ENCODE measurements at places on chromosomes 1 and 21.

DNA sequence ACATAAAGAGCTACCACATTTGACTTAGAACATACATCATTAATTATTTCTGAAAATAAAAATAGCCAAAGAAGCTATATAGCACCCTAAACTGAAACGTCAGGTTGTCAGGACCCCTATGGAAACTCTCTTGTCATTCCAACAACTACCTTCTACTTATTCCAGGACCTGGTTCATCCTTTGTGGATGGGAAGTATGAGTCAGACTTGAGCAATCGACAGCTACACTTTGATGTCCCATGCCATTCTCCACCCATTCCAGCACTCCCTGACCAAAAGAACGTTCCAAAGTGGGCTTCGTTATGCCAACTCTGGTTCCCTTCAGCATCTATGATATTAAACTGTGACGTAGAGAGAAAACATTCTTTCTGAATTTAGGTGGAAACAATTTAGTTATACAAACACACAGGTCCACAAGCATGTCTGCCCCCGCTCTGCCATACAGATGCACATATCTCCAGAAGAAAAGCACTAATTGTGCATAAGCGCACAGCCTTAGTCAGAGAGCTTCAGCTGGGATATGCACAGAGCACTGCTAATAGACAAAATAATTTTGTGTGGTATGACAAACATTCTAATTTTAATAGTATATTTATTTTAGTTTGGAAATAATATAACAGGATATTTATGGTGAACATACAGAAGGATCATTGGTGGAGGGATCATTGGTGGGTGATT, 723.1 kb upstream of the B3GALT2 start:
- DNase-seq, result no peak

- DNase-seq, result peak; percentile 52
These were observed 251.6 kb downstream of the AKT3 start for GRCh38 chr1:243598433-243598832.

GRCh38 chr1:94949681-94950661, 23.1 kb upstream of the CNN3 start:
- DNase-seq, result peak; percentile 26

DNA sequence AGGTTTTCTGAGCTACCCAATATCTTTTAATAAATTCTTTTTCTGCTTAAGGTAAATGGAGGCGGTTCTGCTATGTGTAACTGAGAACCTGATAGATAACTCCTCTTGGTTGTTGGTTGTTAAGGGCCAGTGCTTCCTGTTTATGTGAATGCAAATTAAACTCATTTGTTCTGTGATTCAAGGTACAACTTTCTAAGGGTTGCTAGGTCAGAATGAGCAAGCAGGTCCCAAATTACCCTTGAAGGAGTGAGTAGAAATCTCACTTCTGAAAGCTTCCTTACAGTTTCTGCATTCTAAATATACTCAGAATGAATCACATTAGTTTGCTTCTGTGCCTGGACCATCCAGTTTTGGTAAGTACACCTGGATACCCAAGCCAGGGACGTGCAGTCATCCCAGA, 15.5 kb upstream of the FAM78B start:
- DNase-seq, result no peak

- no peak for DNase-seq
These were observed 47.7 kb downstream of the SLC2A1 start for GRCh38 chr1:42910985-42911384.

- DNase-seq, result no peak
These were observed 21.8 kb upstream of the GORAB start for GRCh38 chr1:170510163-170510562.

DNA sequence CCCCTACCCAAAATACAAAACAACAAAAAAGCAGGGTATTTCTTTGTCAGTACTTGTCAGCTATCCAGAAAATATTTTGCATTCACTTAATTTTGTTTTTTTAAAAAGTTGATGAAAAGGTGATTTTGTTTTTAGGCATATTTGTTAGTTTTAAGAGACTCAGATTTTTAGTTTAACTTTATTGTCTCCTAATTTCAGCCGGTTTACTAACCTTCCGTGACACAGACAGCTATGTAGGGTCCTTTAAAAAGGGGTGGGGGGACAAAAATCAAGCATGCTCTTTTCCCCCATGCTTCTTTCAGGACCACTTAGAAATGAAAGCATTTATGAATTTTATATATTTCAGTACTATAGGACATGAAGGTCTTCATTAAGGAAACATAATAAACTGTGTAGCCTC, 1.6 kb downstream of the PBX1 start:
- DNase-seq, result no peak

DNA sequence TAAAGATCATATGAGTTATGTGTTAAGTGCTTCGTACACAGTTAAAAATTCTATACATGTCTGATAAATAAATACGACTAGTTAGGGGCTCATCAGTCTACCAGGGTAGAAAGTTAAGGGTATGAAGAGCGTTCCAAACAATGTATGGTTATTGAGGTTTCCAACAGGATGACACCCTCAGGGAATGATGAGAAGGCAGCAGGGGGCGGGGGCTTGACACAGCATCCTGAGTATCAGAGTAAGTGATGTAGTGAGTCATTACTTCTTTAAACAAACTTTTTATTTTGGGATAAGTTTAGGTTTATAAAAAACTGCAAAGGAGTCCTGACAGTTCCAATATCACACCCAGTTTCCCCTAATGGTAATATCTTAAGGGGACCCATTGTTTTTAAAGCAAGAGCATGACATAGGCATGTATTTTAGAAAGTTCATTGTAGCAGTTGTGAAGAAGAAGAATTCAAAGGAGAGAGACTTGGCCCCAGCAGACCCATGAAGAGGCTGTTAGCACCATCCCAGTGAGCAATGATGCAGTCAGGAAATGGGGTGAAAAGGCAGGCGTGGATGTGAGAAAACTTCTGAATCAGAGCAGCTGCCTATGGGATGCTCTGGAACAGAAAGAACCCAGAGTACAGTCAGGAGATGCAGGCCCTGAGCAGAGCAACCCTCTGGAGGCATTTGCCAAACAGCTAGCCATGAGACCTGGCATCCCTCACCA, 15.0 kb upstream of the PSMB2 start:
- DNase-seq, result peak; percentile 16

DNA sequence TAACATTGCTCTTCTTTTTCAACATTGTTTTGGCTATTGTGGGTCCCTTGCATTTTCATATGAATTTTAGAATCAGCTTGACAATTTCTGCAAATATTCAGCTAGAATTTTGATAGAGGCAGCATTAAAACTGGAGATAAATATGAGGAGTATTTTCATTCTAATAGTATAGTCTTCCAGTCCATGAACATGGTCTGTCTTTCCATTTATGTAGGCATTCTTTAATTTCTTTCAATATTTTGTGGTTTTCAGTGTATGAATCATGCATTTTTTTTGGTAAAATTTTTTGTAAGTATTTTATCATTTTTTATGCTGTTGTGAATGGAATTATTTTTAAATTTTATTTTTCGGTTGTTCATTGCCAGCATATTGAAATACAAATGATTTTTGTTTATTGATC, 97.2 kb downstream of the DNAH14 start:
- no peak for DNase-seq

GRCh38 chr1:200640963-200641401, 20.4 kb upstream of the KIF14 start:
- no peak for DNase-seq

DNA sequence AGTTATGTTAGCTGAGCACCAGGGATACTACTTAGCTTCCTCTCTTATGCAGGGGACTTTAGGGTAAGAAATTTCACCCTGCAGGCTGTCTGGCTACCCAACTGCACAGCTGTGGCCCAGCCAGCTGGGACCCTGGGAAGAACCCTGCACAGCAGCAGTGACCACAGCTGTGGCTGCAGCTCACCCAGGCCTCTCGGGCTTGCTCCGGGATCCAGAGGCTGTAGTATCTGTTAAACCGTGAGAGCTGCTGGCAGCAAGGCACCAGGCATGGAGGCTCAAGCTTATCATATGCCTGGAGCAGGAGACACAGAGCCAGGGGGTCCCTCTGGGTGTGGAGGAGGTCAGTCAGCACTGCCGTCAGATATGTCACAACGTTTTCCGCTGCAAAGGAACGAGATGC, 40.3 kb downstream of the URB1 start:
- no peak for DNase-seq

All from hepatic stellate cell (primary cell).